Placental epithelial cell (primary cell): ENCODE measurements at places on chromosomes 2 and 18. TPM values are rescaled to one million over a fixed set of nuclear protein-coding genes. Genes with fewer than 3 reads are reported as not detected.

The TEX44 gene
- total RNA-seq = not detected in 2 replicates

The DTNA gene
- total RNA-seq = 0.11 and 0.39 TPM in 2 replicates

The CYP27A1 gene
- total RNA-seq = 1.1 and 2.4 TPM in 2 replicates

The CD8A gene
- under 0.01 TPM in 1 of 2 replicates, not detected in the other for total RNA-seq

The MTLN gene
- 33.4 and 51.4 TPM in 2 replicates for total RNA-seq
